NCI-H1105 (cell line): ENCODE measurements at places on chromosomes 12 and 14.
A peak's percentile ranks its signal among the peaks of the same experiment; 100 is the strongest.

- DNase-seq: no peak
Measured at GRCh38 chr14:34981743-34982420, 910 bp upstream of the SRP54 start.

GRCh38 chr12:42585154-42585840, 4.2 kb downstream of the PRICKLE1 start:
- peak; percentile 21 for DNase-seq

- DNase-seq: no peak
Measured at GRCh38 chr12:27585739-27586265, 61.8 kb downstream of the PPFIBP1 start.

GRCh38 chr14:72855913-72856312, 38.0 kb downstream of the DPF3 start:
- DNase-seq: no peak

- DNase-seq: no peak
Measured at GRCh38 chr12:82745807-82746206, 59.1 kb downstream of the TMTC2 start.

- no peak for DNase-seq
Measured at GRCh38 chr12:5187136-5187535, 143.5 kb downstream of the KCNA5 start.

- DNase-seq: no peak
Measured at GRCh38 chr12:39402922-39403321, 40.0 kb downstream of the KIF21A start.

GRCh38 chr14:57760896-57761295, 105.0 kb downstream of the SLC35F4 start:
- DNase-seq: no peak
